Ureter (tissue), 1 donor: ENCODE measurements at places on chromosomes 2 and 18. TPM values are rescaled to one million over a fixed set of nuclear protein-coding genes. Genes with fewer than 3 reads are reported as not detected.

Gene OXER1
- total RNA-seq = 3.1 TPM

Gene RAB6C
- 0.34 TPM for total RNA-seq

Gene ATP8B1
- 171 TPM for total RNA-seq

Gene AAK1
- total RNA-seq = 97.0 TPM

Gene MRPL44
- total RNA-seq = 20.6 TPM

Gene ID2
- total RNA-seq = 62.3 TPM

Gene UNC80
- 0.18 TPM for total RNA-seq

Gene GCG
- total RNA-seq = not detected

Gene ATP6V1B1
- total RNA-seq = 2.4 TPM

Gene ZNF892
- total RNA-seq = 5.3 TPM

Gene PDE1A
- 9.7 TPM for total RNA-seq

Gene ACTR2
- total RNA-seq = 218 TPM

Gene IL36B
- total RNA-seq = not detected

Gene CCDC74A
- total RNA-seq = 2.0 TPM

Gene CTAGE1
- not detected for total RNA-seq

Gene LANCL1
- total RNA-seq = 57.5 TPM

Gene PLA2R1
- 19.0 TPM for total RNA-seq

Gene GCKR
- 1.9 TPM for total RNA-seq

Gene SIX3
- total RNA-seq = not detected

Gene FAP
- total RNA-seq = 3.0 TPM

Gene SPHKAP
- not detected for total RNA-seq

Gene DTNB
- 33.8 TPM for total RNA-seq

Gene SNRNP27
- total RNA-seq = 34.8 TPM

Gene CDH7
- not detected for total RNA-seq

Gene TUBB8B
- total RNA-seq = not detected

Gene SUPT7L
- total RNA-seq = 33.7 TPM

Gene POTEC
- total RNA-seq = not detected

Gene ZAP70
- total RNA-seq = 5.2 TPM

Gene SANBR
- 13.3 TPM for total RNA-seq

Gene RGPD4
- total RNA-seq = 0.08 TPM

Gene AKAIN1
- total RNA-seq = not detected

Gene ACMSD
- not detected for total RNA-seq

Gene CCDC68
- total RNA-seq = 16.5 TPM

Gene C2orf66
- 1.0 TPM for total RNA-seq

Gene CHRNG
- total RNA-seq = not detected

Gene DRC1
- not detected for total RNA-seq

Gene OTOS
- total RNA-seq = not detected

Gene FIGN
- 8.0 TPM for total RNA-seq

Gene SCYGR4
- not detected for total RNA-seq

Gene DES
- total RNA-seq = 1,211 TPM

Gene SALL3
- total RNA-seq = 0.44 TPM

Gene UGT1A5
- total RNA-seq = 21.3 TPM
